ENCODE measurements at places on chromosomes 7 and 10.

GRCh38 chr7:149654588-149654987, 118.8 kb downstream of the ZNF467 start:
- no peak for DNase-seq

DNA sequence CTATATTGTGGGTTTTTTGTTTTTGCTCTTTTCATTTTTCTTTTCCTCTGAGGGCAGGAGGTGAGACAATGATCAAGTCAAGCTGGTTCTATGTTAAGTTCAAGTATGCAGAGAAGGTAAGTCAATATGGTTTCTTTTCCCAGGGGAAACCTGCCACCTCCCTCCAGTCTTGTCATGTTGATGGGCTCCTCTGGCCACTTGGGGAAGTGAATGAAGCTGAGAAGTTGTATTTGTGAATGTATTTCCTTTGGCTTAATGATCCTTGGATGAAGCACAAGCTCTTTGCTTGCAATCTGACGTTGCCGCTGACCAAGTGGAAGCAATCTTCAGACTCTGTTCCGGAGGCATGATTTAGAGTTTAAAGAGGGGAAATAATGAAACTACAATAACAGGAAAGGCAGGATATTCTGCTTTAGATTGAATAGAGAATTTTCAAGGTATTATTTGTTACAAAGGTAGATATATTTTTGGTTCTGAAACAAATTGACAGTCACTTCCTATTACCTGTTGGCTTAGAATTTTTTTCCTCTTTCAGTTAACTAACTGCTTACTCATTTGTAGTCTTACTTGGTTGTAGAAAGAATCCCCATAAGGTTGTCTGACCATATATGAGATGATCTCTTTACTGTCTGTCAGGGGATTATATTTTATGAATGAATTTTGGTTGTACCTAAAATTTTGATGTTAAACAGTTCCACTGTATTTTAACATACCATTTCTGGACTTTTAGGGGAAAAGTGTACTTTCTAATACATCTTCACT, 369.6 kb downstream of the AUTS2 start:
- no peak for DNase-seq

DNA sequence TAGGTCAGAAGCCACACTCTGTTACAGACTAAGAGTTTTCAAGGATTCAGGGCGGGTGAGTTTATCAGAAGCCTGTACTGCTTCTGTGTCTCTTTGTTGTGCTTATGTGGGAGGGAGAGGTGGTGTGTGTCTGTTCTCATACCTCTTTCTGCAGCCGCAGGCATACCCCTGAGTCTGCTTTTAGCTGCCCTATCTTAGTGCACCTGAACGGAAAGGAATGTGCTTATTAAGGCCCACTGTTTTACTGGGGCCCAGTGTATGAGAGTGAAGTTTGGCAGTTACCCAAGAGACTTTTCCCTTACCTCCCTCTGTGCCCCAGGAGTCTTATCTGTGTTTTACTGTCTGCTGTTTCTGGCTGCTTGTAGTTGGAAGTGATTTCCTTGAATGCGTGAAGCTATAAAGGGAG, 104.3 kb downstream of the TYW1 start:
- no peak for DNase-seq

DNA sequence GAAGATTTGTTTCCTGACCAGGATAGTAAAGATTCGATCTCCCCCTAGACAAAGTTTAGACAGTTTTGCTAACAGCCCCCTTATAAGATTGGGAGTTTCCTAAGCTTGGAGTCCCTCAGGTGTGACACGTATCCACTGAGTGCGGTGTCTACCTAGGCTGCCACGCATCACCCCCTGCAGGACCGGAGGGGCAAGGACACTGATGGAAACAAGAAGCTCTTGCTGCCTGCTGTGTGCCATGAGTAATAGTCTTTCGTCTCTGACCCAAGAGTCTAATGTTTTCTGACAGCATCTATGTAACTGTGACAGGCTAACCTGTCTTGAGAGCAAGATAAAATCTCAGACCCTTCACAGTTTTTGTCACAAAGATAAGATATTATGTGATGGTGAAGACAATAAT, 173.5 kb downstream of the SEMA3E start:
- no peak for DNase-seq

DNA sequence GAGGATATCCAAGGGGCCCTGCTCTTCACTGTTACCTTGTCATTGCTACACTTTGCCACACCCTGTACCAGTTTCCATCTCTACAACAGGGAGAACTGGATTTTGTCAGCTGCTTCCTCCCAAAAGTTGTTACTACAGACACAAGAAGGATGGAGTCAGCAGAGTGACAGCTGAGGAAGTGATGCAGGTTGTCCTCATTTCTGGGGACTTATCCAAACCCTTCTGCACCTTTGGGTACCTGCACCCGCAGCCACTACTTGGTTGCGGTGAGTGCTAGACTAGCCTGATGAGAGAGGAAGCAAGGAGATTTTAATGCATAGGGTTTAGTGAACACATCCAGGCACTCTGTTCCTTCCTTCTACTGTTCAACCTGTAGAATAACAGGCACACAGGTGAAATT, 281.0 kb downstream of the RPS24 start:
- DNase-seq: no peak

- DNase-seq: no peak
Observed at GRCh38 chr10:133013463-133013862, 71.1 kb upstream of the CFAP46 start.

- no peak for DNase-seq
Observed at GRCh38 chr10:103840740-103841070, 14.7 kb downstream of the SH3PXD2A start.

- no peak for DNase-seq
Observed at GRCh38 chr10:75616874-75617478, 185.6 kb downstream of the LRMDA start.

DNA sequence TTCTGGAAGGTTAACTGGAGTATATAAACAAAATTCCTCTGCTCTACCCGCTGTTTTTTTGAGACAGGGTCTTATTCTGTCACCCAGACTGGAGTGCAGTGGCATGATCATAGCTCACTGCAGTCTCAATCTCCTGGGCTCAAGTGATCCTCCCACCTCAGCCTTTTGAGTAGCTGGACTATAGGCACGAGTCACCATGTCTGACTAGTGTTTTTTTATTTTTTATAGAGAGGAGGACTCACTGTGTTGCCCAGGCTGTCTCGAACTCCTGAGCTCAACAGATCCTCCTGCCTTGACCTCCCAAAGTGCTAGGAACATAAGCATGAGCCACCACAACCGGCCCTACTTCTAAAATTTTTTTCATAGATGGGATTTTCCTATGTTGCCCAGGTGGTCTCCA, 2.2 kb downstream of the RAB18 start:
- no peak for DNase-seq

DNA sequence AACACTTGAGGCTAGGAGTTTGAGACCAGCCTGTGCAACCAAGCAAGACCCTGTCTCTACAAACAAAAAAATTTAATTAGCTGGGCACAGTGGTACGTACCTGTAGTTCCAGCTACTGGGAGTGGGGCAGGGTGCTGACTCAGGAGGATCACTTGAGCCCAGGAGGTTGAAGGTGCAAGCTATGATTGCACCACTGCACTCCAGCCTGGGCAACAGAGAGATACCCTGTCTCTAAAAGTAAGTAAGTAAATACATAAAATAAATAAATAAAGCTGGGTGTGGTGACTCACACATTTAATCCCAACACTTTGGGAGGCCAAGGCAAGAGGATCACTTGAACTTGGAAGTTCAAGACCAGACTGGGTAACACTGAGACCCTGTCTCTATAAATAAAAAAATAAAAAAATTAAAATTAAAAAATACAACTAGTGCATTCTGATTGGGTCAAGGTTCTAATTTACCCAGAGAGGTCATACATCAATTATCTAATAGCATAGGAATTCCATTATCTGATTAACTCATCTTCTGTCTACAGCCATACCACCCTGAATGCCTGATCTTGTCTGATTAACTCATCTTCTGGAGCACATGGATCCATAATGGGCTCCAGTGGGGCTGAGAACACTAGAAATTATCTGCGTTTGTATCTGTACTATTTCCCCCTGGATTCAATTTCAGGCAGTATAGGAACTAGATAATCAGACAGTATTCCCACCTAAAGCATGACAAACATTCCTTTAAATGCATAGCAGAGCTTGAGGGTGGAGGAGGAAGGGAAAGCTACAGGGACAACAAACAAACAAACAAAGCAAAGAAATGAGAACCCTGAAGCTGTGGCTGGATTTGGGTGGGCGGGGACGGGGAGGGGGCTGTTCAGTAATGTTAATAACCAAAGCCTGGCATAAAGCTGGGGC, 21.0 kb upstream of the HILPDA start:
- DNase-seq: no peak

DNA sequence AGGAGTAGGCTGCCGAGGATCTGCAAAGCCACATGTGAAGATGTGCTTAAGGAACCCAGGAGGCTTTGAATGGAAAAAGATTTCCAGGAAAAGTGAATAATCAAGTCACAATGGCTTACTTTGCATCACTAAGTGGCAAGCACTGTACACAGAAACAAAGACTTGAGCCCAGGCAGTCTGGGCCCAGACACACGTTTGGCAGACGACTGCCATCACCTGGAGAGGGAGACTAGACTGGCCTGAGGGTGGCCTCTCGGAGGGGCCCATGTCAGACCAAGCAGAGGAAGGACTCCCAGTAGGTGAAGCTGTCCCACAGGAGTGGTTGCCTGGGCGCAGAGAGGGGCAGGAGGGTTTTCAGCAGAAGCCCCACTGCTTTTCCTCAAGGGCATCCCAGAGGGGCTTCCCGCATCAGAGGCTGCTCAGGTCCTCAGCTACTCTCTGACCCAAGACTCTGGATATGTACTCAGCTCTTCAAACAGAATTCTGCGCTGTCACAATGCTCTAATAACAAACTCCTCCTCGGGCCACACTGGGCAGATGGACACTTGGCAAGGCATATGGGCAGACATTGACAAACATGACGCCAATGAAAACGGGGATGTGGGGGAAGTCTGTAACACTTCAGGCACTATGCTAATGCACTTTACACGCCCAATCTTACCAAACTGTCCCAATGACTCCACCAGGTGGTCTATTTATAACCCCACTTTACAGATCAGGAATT, 27.9 kb upstream of the FRAT2 start:
- DNase-seq: no peak

- DNase-seq: no peak
Observed at GRCh38 chr10:11175823-11176243, 158.2 kb downstream of the CELF2 start.

DNA sequence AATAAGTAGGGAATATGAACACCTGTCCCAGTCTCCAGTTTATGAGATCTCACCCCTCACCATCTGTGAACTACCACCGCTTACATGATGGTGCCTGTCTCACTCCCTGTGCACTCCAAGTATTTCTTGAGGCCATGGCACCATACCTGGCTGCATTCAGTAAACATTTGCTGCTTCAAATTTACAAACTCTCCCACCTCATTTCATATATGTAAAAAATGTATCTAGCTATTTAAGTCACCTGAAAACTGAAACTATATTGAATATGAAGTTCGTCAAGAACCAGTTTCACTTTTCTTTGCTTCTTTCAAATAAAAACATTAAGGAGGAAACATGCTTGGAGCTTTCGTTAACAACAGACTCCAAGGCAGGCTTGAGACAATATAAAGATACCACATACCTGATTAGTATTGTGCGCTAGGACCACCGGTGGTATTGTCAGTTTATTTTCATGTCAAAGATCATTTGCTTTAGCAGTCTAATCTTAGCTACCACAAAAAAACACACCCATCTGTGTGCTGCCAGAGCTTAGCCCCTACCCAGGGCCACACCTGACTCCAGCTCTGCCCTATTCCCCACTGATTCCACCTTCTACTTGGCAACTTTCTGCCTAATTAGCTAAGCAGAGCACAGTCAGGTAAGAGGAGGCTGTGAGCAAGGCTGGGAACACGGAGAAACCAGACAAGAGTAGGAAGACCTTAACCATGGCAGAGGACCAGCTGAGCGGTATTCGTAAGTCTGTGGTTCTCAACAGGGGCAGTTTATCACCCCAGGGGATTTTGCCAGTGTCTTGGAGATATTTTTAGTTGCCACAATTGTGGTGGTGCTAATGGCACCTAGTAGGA, 92.0 kb downstream of the ZFAND4 start:
- DNase-seq: no peak

- no peak for DNase-seq
Observed at GRCh38 chr10:129870474-129870757, 93.7 kb downstream of the EBF3 start.

- no peak for DNase-seq
Observed at GRCh38 chr7:27999829-28000228, 180.8 kb downstream of the JAZF1 start.

DNA sequence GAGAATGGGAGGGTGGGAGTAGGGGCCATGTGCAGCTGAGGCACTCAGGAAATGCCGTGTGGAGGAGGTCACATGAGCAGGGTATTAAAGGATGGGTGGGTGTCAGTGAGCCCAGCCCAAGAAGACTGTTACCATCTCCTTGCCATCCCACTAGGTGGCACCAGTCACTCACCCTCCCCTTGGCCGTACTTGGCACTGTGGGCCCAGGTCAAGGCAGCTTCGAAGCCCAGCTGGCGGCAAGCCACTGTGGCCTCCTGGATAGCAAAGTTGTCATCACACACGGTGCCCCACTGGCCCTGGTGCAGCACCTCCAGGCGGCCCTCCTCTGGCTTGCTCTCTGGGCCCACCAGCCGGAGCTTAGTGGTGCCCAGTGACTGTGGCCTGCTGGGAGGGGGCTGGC, 5.4 kb downstream of the LOXL4 start:
- no peak for DNase-seq

DNA sequence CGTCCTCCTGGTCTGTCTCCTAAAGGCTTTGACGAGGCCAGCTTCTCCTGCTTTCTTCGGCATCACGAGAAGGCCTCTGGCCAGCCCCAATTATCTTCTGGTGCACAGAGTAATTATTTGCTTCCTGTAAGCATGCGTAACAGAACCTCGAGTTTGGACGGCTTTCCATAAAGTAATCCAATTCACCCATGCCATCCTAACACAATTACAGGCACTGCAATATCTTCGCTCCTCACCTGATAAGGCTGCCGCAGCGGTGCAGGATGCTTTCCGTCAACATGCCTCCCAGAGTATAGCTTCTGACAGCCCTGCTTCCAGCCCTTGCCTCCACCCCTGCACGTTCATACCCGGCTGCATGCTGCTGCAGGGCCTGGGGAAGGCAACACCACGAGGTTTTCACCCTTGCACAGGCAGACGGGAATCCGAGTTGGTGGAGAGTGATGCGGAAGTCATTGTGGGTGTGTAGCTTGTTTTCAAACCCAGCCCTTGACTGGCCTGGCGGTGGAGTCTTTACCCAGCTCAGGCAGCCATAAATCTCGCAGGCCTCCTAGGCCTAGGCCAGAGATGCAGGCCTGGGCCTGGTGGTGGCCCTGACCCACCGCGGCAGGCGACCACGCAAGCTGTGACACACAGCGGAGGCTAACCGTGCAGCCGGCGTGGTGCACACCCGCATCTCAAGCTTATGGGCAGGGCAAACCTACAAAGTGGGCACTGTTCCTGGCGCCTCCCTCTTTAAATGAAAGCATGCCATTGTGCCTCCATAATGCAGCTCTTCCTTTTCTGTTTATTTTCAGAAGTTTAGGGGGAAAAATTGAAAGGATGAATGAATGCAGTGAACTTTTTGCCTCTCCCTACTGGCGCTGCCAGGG, 12.7 kb downstream of the EBF3 start:
- no peak for DNase-seq

- DNase-seq: no peak
Observed at GRCh38 chr7:24370541-24370940, 86.6 kb downstream of the NPY start.

GRCh38 chr7:120064565-120064964, 208.4 kb upstream of the KCND2 start:
- no peak for DNase-seq

GRCh38 chr10:71523756-71524155, 127.0 kb downstream of the CDH23 start:
- DNase-seq: no peak

GRCh38 chr7:22332461-22332870, 24.5 kb downstream of the RAPGEF5 start:
- no peak for DNase-seq

- no peak for DNase-seq
Observed at GRCh38 chr7:137325927-137326326, 17.6 kb downstream of the PTN start.

Data from H1 (cell line).